Aortic smooth muscle cell (primary cell): ENCODE measurements at places on chromosomes 16 and 17. TPM values are rescaled to one million over a fixed set of nuclear protein-coding genes. Genes with fewer than 3 reads are reported as not detected.

Gene TAF1C
- total RNA-seq = 9.8 and 13.9 TPM in 2 replicates

Gene ACSM3
- total RNA-seq = 0.62 and 0.79 TPM in 2 replicates

Gene SLFN14
- total RNA-seq = not detected in 2 replicates

Gene KIF2B
- total RNA-seq = not detected in 2 replicates

Gene PRCD
- 1.1 and 1.6 TPM in 2 replicates for total RNA-seq

Gene DCTPP1
- total RNA-seq = 11.5 and 19.7 TPM in 2 replicates
